ENCODE measurements at places on chromosomes 2 and 18.
A peak's percentile ranks its signal among the peaks of the same experiment; 100 is the strongest.

DNA sequence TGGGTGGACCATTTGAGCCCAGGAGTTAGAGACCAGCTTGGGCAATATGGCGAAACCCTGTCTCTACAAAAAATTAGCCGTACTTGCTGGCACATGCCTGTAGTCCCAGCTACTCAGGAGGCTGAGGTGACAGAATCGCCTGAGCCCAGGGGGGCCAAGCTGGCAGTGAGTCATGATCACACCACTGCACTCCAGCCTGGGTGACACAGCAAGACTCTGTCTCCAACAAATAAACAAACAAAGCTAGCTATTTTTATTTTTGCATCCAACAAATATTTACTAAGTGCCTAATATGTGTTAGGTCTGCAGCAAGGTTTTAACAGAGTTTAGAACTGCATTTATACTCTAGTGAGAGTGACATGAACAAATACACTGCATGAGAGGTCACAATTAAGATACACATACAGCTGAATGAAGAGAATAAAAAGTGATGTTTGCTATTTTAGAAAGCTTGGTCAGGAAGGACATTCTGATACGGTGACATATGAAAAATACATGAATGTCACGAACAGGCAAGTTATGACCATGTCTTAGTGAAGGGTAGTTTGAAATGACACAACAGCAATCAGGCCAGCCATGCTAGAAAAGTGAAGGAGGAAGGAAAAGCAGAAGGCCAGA is 83.2 kb upstream of the FRZB start:
- peak; percentile 58 for DNase-seq

GRCh38 chr2:100240386-100240785 is 81.9 kb downstream of the LONRF2 start:
- no peak for DNase-seq

- no peak for DNase-seq
Measured at GRCh38 chr18:63421514-63421913, 762 bp downstream of the VPS4B start.

GRCh38 chr2:10042301-10043161 is 819 bp upstream of the KLF11 start:
- DNase-seq: peak; percentile 54

DNA sequence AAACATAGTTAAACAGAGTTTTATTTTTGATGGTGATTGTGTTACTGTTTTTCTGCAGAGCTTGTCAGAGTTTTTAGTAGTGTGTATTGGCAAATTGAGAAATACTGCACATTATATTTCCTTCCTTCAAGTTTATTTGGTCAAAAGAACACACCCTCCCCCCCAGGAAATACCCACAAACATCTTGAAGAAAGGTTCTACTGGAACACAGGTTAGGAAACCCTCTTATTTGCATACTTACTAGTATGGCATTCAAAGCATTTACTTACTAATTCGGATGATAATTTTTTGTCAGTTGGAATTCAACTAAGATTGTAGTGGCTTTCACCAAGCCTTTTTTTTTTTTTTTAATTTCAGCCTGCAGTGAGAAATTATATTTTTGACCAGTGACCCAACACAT is 9.1 kb downstream of the CAB39 start:
- DNase-seq: peak; percentile 54

DNA sequence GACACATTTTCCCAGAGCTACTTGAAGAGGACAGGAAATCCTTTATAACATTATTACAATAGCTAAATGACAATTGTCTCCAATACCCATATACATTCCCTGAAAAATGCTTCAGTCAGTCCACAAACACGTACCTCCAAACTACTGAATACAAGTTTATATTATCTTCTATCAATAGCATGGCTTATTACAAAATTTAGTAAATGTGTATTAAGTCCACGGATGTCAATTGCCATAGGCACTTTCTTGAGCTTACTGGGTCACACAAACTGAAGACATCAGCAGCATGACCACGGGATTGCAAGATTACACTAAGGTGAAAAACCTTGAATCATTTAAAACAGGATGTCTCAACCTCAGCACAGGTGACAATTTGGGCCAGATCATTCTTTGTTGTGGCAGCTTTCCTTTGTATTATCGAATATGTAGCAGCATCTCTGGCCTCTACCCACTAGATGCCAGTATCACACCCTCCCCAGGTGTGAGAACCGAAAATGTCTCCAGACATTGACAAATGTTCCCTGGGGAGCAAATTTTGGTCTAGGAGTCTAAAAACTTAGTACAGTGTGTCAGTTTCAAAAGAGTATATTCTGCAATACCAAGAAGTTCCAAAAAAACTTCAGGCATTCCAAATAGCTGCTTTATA is 1.4 kb downstream of the MBD2 start:
- DNase-seq: no peak

DNA sequence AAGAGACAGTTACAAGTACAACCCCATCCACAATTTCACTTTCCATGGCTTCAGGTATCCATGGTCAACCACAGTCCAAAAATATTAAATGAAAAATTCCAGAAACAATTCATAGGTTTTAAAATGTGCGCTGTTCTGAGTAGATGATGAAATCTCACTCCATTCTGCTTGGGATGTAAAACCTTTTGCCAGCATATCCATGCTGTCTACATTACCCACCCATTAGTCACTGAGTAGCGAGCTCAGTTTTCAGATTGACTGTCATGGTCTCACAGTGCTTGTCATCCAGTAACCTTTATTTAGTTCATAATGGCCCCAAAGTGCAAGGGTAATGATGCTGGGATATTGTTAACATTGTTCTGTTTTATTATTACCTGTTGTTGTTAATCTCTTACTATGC is 40.5 kb downstream of the SMAD4 start:
- DNase-seq: no peak

DNA sequence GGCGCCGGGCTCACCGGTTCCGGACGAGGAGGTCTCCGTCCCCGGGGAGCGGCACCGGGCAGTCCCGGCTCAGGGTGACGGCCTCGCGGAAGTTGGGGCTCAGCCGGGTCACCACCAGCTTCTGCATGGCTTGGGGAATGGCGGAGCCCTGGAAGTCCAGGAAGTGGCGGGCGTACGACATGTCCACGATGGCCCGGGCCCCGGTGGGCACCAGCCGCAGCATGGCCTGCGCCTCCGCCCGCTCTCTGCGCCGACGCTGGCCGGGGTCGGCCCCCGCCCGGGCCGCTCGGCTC is 157 bp downstream of the PTGR3 start:
- DNase-seq: no peak

GRCh38 chr18:59249199-59249774 is 24.0 kb downstream of the RAX start:
- peak; percentile 31 for DNase-seq

DNA sequence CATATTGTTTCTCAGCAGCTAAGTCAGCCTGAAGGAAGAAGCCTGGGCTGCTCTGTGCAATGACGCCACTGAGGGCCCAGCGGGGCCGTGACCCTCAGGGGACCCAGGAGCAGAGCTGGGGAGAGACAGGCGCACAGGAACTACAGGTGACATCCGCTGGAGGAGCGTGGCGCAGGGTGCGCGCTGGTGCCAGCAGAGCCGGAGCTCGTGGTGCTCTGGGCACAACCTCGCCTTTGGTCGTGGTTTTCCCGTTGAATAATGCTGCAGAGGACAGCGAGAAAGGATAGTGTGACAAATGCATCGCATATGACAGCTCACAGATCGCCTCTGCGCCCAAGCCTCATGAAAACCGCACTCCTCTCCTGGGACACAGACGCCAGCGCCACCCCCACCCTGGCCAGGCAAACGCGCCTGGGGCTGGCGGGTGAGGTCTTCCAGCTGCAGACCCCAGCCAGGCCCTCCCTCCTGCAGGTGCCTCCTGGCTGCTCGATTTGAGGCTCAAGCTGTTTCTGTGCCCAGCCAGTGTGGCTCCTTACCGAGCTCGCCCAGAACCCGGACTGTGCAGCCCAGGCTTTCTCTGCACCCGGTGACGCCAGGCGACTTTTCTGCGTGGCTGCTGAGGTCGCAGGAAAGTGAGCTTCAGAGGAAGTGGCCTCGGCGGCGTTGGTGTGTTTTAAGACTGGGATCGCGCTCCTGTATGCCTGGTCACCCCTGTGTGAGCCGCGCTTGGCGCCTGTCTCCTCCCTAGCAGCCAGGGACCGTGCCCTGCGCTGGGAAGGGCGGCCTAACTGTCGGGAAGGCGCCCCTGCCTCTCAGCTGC is 583.1 kb upstream of the HS6ST1 start:
- DNase-seq: no peak

DNA sequence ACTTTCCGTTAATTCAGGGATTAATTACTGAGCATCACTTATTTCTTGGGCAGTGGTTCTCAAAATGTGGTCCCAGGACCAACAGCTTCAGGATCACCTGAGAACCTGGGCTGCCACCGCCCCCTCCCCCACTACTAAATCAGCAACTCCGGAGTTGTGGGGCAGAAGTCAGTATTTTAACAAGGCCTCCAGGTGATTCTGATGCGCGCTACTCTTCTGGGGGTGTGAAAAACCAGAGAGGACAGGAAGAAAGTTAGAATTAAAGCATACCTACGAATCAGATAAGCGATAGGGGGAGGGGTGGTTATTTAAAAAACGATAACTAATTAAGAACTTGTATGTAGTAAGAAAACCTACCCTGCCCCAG is 319 bp downstream of the ZSCAN30 start:
- DNase-seq: no peak

- no peak for DNase-seq
Measured at GRCh38 chr2:217864963-217865772, 137.6 kb downstream of the TNS1 start.

- no peak for DNase-seq
Measured at GRCh38 chr2:151437630-151438029, 27.9 kb downstream of the RIF1 start.

- no peak for DNase-seq
Measured at GRCh38 chr18:48963586-48964470, 13.1 kb upstream of the SMAD7 start.

GRCh38 chr18:46051731-46052461 is 20.2 kb downstream of the PSTPIP2 start:
- peak; percentile 69 for DNase-seq

- DNase-seq: no peak
Measured at GRCh38 chr2:2828774-2829368, 497.8 kb upstream of the MYT1L start.

DNA sequence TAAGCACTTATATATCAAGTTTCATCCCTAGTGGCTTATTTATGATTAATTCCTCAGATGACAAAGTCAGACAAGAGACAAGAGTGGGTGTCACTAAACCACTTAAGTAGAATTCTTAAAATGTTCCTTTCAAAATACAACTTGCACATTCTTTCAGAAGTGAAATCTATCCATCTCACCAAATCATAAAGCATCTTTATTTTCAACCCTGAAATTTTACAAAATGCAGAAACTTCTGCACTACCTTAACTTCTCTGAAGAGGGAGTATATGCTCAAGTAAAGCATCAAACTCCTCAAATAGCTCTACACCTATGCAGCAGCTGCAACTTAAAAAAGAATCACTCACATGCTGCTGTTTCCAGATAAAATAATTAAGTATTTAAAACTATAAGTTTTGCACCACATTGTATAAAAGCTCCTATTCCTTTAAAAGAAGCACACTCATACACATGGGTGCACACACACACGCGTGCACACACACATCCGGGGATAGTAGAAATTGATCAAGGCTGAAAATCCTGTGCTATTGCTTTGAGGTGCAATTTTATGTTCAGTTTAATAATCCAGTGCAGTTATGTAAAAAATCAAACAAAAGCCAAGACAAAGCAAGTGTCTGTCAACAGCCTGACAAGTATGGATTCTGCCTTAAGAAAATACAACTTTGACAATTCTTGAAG is 244.5 kb downstream of the TCF4 start:
- no peak for DNase-seq

GRCh38 chr2:209367075-209367747 is 56.6 kb upstream of the MAP2 start:
- no peak for DNase-seq

DNA sequence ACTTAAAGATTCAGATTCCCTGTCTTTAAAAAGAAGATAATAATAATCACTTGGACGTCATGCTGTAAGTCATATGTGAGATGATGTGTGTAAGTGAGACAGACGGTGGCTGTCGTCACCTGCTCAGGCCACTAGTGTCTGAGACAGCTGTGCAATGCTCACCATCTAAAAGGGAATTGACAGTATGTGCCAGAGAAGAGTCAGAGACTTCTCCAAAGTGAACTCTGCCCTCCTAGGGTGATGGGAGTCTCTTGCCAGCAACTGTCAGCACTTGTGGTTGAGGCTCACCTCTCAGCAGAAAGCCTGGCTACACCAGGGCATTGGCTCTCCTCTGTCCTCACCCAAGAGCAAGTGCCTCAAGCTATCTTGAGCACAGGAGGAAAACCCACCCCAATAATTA is 131.6 kb upstream of the DNAJC10 start:
- no peak for DNase-seq

DNA sequence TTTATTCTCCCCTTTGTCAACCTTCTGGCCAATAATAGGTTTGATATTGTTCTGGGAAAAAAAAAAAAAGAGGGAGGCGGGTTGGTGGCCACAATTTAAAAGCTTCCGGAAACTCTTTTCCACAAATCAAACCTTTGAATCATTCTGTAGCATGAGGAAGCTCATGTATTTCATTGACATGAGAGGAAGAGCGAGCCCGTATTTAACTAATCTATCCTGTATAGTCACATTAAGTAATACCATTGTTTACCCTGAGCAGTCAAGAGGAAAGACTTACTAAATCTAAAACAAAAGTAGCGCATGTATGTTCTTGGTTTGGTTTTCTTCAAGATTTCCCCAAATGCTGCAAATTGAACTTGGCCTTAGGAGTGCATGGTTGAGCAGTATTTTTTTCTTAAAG is 120.1 kb downstream of the NCKAP5 start:
- DNase-seq: no peak

GRCh38 chr2:231425291-231425810 is 29.8 kb downstream of the B3GNT7 start:
- no peak for DNase-seq

DNA sequence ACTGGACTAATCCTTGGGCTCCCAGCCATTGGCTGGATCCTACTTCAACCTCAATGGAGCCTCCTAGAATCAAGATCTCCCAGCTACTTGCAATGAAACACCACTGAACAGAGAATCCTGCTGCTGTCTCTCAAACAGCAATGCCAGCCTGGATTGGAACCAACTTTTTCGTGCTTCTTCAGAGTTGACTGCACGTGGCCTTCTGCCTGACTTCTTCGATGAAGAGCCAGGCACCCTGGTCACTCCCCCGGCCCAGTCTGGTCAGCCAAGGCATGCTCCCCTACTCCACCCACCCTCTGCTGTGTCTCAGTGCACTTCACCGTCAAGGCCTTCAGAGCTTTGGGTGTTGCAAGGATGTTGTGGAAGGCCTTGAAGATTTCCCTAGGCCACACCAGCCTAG is 148.7 kb downstream of the CLIP4 start:
- DNase-seq: no peak

DNA sequence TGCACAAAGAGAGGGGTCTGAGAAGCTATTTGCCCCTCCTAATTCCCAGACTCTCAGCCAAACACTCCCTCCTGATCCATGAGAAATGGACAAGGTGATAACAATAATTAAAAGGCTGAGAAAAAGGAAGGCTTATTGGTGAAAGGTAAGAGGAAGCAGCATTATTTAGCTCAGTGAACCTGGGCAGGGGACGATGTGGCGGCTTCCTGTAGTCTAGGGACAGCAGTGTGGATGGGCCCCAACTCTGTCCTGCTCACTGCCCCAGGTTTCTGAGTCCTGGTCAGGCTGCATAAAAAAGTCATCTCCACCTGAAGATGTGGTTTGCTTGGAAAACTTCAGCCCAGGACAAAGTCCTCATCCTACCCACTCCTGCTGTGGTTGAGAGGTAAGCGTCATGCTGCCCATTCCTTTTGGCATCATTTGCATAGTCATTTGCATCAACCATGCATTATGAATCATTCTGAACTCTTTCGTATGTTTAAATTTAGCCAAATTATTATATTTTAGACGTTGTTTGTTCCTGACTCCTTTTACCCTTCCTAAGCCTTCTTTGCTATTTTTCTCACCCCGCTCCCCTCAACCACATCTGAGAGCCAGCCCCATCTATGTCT is 126.8 kb downstream of the CLIP4 start:
- DNase-seq: no peak

GRCh38 chr2:10960606-10961489 is 49.1 kb downstream of the KCNF1 start:
- no peak for DNase-seq

Data from PC-9 (cell line).